ENCODE measurements at places on chromosomes 12 and 14.

DNA sequence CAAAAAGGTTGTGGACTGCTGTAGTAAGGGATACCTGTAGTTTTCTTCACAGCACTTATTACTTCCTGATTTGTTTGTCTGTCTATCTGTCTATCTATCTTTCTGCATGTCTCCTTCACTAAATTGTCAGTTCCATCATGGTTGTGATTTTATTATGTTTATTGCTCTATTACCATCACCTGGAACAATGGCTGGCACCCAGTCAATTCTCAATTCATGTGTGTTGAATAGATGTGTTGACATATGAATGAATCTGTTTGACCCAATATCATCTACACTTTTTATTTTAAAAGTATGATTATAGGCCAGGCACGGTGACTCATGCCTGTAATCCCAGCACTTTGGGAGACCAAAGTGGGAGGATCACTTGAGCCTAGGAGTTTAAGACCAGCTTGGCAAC lies 224.4 kb downstream of the NUBPL start:
- no peak for DNase-seq

DNA sequence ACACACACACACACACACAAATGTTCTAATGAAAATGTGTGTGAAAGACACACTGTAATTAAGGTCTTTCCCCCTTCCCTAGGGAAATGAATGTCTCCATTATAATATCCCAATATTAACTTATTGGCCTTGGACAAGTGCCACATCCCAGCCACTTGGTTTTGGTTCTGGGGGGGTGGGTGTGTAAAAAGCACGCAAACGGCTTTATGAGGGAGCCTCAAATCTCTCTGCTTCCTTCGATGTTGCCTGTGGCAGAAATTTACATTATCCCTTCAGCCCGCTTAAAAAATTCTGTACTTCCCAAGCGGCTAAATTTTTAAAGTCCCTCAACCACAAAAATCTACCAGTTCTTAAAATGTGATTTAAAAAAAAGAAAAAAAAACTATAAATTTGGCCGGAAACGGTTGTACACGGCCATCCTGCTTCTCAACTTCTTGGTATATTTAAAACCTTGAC lies 432 bp downstream of the C14orf93 start:
- no peak for DNase-seq

- no peak for DNase-seq
Observed at GRCh38 chr14:22622255-22622654, 21.9 kb downstream of the OR6J1 start.

DNA sequence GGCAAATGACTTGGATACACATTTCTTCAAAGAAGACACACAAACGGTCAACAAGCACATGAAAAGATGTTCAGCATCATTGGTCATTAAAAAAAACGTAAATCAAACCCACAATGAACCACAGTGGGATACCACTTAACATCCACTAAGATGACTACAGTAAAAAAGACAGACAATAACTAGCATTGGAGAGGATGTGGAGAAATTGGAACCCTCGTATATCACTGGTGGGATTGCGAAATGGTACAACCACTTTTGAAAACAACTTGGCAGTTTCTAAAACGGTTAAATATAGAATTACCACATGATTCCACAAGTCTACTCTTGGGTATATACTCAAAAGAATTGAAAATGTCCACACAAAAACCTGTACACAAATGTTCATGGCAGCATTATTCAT lies 25.2 kb upstream of the PPFIBP1 start:
- no peak for DNase-seq

- DNase-seq = peak; percentile 25
Observed at GRCh38 chr14:99687284-99688209, 3.4 kb downstream of the CYP46A1 start.
